ENCODE measurements at places on chromosomes 6 and 20. TPM values are rescaled to one million over a fixed set of nuclear protein-coding genes. Genes with fewer than 3 reads are reported as not detected.
A peak's percentile ranks its signal among the peaks of the same experiment; 100 is the strongest.

GRCh38 chr20:20547876-20548266 is 164.6 kb downstream of the RALGAPA2 start:
- DNase-seq, result no peak
- H3K4me3 ChIP-seq, result no peak overlapping the region
- H3K27ac ChIP-seq, result no peak overlapping the region
- no peaks in the 10 kb centered on the region for H3K36me3 ChIP-seq

GRCh38 chr6:40688214-40688761 is 101.1 kb upstream of the LRFN2 start:
- H3K27ac ChIP-seq, result no peak overlapping the region
- H3K36me3 ChIP-seq, result no peaks in the 10 kb centered on the region
- DNase-seq, result no peak
- no peak overlapping the region for H3K4me3 ChIP-seq
- H3K27me3 ChIP-seq, result peaks cover 9% of the 10 kb centered on the region

DNA sequence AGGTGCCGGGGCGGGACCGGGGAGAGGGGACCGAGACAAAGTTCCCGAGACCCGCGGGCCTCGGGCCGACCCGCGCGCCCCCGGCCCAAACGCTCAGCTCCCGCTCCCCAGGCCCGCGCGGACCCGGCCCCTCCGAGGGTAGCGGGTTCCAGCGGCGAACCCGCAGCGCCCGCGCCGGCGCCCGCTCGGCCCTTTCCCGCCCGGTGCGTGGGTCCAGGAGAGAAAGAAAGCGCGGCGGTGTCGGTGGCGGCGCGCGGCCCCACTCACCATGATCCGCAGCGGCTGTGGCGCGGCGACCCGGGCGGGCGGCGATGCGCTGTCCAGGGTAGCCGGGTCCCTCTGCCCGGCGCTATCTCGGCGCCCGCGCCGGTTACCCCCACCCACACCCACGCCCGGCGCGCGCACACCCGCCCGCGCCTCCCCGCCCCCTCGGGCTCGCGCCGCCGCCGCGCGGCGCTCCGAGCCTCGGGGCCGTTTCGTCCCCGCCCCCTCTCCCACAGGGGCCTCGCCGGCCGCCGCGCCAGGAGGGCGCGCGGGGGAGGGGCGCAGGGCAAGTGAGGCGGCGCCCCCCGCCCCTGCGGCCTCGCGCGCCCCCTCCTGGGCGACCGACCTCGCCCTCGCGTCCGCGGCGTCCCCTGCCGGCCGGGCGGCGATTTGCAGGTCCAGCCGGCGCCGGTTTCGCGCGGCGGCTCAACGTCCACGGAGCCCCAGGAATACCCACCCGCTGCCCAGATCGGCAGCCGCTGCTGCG is at the start of gene ELOVL2:
ELOVL2 (minus strand) TSS at position 345 of the 751 bp plus-strand sequence; CDS start at position 270, 75 bp downstream.
- DNase-seq, result peak; percentile 85
- H3K4me3 ChIP-seq, result peak within 1 kb of the TSS; percentile 43
- H3K27me3 ChIP-seq, result peaks cover 33% of the 10 kb centered on the region

- no peak overlapping the region for H3K27ac ChIP-seq
- H3K36me3 ChIP-seq, result no peaks in the 10 kb centered on the region
- DNase-seq, result no peak
Observed at GRCh38 chr6:44681761-44682160, 294.3 kb downstream of the CDC5L start.

- H3K27me3 ChIP-seq, result no peaks in the 10 kb centered on the region
- no peaks in the 10 kb centered on the region for H3K4me1 ChIP-seq
- no peak for DNase-seq
Observed at GRCh38 chr6:145139140-145139850, 596.0 kb downstream of the EPM2A start.

DNA sequence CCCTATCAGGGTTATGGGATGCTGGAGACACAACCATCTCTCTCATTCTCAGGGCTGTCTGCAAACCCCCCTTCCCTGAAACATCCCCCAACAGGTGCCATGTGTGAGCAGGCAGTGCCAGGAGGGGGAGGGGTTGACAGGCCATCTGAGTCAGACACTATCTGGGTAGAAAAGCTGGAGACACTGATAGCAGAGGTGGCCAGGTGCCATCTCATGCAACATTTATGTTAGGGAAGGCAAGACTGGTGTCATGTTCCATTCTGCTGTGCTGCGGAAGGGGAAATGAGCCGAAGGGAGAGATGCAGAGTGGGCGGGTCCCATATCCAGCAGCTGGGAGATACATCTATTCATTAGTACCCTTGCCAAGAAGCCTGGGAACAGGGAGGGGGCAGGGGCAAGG is 3.5 kb downstream of the LHFPL5 start:
- H3K27me3 ChIP-seq, result peaks cover 42% of the 10 kb centered on the region
- H3K4me1 ChIP-seq, result peaks cover 10% of the 10 kb centered on the region
- DNase-seq, result no peak
- no peaks in the 10 kb centered on the region for H3K36me3 ChIP-seq

DNA sequence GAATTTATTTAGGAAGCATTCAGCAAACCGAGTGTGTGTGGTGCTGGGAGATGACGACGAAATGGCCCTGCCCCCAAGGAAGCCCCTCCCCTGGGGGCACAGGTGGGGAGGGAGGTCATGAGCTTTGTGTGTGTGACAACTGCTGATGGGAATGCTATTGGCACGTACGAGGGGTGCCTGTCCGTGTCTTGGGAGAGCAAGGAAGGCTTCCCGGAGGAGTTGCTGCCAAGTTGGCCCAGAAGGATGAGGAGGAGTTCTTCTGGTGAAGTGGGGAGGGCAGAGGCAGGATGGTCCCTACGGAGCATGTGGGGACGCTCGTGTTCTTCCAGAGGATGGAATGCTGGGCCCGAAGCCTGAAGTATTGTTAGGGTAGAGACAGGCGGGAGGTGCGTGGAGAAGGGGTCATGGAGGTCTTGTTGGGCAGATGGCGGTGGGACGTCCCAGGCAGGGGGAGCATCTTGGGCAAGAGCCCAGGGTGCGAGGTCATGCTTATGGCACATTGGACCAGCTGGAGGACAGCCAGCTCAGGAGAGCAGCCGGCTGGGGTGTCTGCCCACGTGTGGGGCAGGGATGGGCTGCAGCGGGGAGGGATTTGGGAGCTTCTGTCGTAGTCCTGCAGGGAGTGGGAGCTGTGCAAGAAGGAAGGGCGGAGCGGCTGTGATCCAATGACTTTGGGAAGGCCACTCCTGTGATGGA is 46.1 kb downstream of the SYNJ2 start:
- H3K4me3 ChIP-seq, result no peak overlapping the region
- no peak overlapping the region for H3K27ac ChIP-seq
- DNase-seq, result no peak
- H3K36me3 ChIP-seq, result peaks cover 12% of the 10 kb centered on the region

- H3K4me3 ChIP-seq, result no peak overlapping the region
- DNase-seq, result no peak
- no peaks in the 10 kb centered on the region for H3K27me3 ChIP-seq
- H3K36me3 ChIP-seq, result no peaks in the 10 kb centered on the region
- no peak overlapping the region for H3K27ac ChIP-seq
Observed at GRCh38 chr6:29017428-29017802, 12.3 kb upstream of the ZNF311 start.

- H3K4me1 ChIP-seq, result no peaks in the 10 kb centered on the region
- no peak for DNase-seq
- no peaks in the 10 kb centered on the region for H3K27me3 ChIP-seq
- H3K27ac ChIP-seq, result no peak overlapping the region
- no peak overlapping the region for H3K4me3 ChIP-seq
Observed at GRCh38 chr20:18694071-18694470, 106.2 kb downstream of the DTD1 start.

DNA sequence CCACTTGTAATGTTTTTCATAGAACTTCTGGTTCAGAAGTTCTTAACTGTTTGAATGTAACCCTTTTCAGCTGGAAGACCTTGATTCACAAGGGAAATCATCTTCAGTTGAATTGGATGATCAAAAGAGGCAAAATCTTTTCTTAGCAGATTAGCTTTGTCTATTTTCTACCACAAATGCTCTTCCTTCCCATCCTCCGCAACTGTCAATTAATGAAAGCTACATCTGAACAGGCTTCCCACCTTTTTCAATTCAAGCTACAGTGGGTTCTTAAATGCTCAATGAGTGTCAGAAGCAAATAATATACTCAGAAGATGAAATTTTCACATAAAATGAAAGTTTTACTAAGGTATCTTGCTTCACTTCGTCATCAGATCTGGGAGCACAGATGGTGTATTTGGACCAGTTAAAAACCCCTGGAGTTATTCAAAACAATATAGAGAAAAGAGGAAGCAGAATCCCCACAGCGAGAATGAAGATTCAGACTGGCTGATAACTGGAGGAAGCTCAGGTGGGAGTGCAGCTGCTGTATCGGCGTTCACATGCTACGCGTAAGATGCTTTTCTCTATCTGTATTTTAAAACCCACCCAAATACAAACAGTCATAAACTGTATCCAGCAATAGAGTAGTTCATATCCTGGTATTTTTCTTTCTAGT is 19.4 kb downstream of the QRSL1 start:
- no peak overlapping the region for H3K27ac ChIP-seq
- no peaks in the 10 kb centered on the region for H3K4me1 ChIP-seq
- no peaks in the 10 kb centered on the region for H3K27me3 ChIP-seq
- peaks cover 78% of the 10 kb centered on the region for H3K36me3 ChIP-seq

- H3K27ac ChIP-seq, result no peak overlapping the region
- no peak overlapping the region for H3K4me3 ChIP-seq
- H3K36me3 ChIP-seq, result no peaks in the 10 kb centered on the region
- H3K4me1 ChIP-seq, result no peaks in the 10 kb centered on the region
- no peaks in the 10 kb centered on the region for H3K27me3 ChIP-seq
Observed at GRCh38 chr20:2606507-2607006, 45.9 kb upstream of the NOP56 start.

GRCh38 chr6:159966339-159966738 is 2.5 kb upstream of the IGF2R start:
- no peaks in the 10 kb centered on the region for H3K27me3 ChIP-seq
- H3K4me1 ChIP-seq, result peaks cover 25% of the 10 kb centered on the region
- H3K36me3 ChIP-seq, result peaks cover 3% of the 10 kb centered on the region

DNA sequence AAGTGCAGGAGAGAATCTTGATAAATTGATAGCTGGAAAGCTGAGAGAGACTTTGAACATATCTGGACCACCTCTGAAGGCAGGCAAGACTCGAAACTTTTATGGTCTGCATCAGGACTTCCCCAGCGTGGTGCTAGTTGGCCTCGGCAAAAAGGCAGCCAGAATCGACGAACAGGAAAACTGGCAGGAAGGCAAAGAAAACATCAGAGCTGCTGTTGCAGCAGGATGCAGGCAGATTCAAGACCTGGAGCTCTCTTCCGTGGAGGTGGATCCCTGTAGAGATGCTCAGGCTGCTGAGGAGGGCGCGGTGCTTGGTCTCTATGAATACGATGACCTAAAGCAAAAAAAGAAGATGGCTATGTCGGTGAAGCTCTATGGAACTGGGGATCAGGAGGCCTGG is 4.6 kb upstream of the CDKN1A start:
- peaks cover 8% of the 10 kb centered on the region for H3K4me1 ChIP-seq
- H3K4me3 ChIP-seq, result no peak overlapping the region
- no peaks in the 10 kb centered on the region for H3K36me3 ChIP-seq
- H3K27me3 ChIP-seq, result peaks cover 32% of the 10 kb centered on the region
- no peak overlapping the region for H3K27ac ChIP-seq

GRCh38 chr6:127900935-127901334 is at the start of gene THEMIS:
THEMIS (minus strand) TSS chr6:127901058; CDS start chr6:127900932, 126 bp downstream.
- no peak for DNase-seq
- no peaks in the 10 kb centered on the region for H3K27me3 ChIP-seq
- H3K4me1 ChIP-seq, result no peaks in the 10 kb centered on the region
- H3K27ac ChIP-seq, result no peak within 1 kb of the TSS
- H3K36me3 ChIP-seq, result no peaks in the 10 kb centered on the region

GRCh38 chr6:31351401-31352309 is 5.3 kb downstream of the HLA-B start:
- H3K36me3 ChIP-seq, result no peaks in the 10 kb centered on the region
- H3K4me1 ChIP-seq, result no peaks in the 10 kb centered on the region
- DNase-seq, result no peak
- no peak overlapping the region for H3K4me3 ChIP-seq

- H3K4me3 ChIP-seq, result no peak overlapping the region
- H3K36me3 ChIP-seq, result no peaks in the 10 kb centered on the region
- no peaks in the 10 kb centered on the region for H3K27me3 ChIP-seq
- H3K27ac ChIP-seq, result no peak overlapping the region
Observed at GRCh38 chr6:2078888-2079287, 166.5 kb downstream of the GMDS start.

DNA sequence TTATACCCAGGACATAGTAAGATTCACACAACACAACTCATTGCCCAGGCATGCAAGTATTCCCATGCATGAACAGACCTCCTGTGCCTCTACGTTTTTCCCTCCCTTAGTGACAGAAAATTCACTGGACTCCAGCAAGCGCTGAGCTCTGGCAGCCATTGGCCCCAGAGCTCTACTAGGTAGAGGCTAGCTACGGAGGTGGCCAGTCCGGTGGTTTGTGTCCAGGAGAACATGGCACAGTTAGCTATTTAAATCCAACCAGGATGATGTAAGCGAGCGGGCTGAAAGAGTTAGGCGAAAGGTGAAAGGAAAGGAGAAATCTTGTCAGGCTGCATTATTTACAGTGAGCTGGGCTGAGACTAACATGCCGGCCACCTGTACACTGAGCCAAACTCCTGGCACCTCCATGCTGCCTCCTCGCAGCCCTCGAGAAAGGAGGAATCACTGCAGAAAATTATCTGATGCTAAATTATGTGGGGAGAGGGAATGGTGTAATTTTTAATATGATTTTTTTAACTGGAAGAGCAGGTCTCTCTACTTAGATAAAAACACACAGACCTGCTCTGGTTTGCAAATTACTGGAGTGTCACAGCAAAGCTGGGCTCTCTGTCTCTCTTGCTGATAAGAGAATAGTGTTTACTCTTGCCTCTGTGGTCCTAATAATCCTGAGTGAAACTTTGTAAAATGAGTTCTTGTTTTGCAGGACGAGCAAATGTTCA is 50.1 kb upstream of the ARMC2 start:
- H3K4me1 ChIP-seq, result no peaks in the 10 kb centered on the region
- H3K4me3 ChIP-seq, result no peak overlapping the region
- H3K27me3 ChIP-seq, result peaks cover 33% of the 10 kb centered on the region
- DNase-seq, result no peak
- no peak overlapping the region for H3K27ac ChIP-seq

TMC2 gene
- not detected for total RNA-seq

NHSL1 gene
- total RNA-seq, result 0.25 TPM

TREML1 gene
- not detected for total RNA-seq

ZC3H12D gene
- 0.27 TPM for total RNA-seq

CCN5 gene
- not detected for total RNA-seq
